Stimulated activated CD8-positive, alpha-beta memory T cell treated with anti-CD3 and anti-CD28 coated beads, Interleukin-12 subunit alpha, Interleukin-12 subunit beta, amount 100 ng/mL, for 4 hours (primary cell): ENCODE measurements at places on chromosomes 6 and 20.

- DNase-seq = no peak
Observed at GRCh38 chr6:8530785-8531435, 95.6 kb upstream of the SLC35B3 start.

GRCh38 chr6:151763938-151764680 is 43.4 kb upstream of the ESR1 start:
- DNase-seq = no peak

GRCh38 chr20:60627751-60628565 is 624.1 kb upstream of the CDH4 start:
- DNase-seq = no peak

GRCh38 chr6:136669299-136669699 is 119.1 kb upstream of the MAP7 start:
- DNase-seq = no peak

GRCh38 chr20:2753461-2754040 is 46.9 kb downstream of the CPXM1 start:
- no peak for DNase-seq

DNA sequence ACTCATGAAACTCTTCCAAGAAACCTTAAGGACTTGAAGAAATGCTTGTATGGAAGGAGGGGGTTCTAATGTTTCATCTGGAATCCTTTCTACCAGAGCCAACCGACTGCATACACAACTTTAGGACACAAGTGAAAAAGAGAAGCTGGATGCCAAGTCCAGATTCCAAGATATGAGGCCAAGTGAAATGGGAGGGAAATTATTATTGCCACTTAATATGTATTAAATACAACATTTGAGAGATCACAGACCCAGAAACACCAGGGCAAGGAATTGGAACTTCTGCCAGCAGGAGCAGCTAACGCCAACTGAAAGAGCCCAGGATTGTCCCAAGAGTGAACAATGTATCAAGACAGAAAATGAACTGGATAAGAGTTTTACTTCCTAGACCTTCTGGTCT is 144.2 kb downstream of the ARHGAP18 start:
- DNase-seq = no peak

GRCh38 chr6:131382631-131383030 is 190.4 kb upstream of the ARG1 start:
- no peak for DNase-seq

DNA sequence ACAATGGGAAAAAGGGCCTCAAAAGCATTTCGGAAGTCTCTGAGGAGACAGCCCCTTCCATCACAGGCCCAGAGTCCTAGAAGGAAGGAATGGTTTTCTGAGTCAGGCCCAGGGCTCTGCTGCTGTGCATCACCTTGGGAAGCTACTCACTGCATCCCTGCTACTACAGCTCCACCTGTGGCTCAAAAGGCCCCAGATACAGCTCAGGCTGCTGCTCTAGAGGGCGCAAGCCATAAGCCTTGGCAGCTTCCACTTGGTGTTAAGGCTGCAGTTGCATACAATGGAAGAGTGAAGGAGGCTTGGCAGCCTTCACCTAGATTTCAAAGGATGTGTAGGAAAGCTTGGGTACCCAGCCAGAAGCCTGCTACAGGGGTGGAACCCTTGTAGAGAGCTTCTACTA is 54.8 kb downstream of the MEI4 start:
- DNase-seq = no peak

GRCh38 chr20:59632541-59633113 is 28.3 kb downstream of the PHACTR3 start:
- DNase-seq = no peak

DNA sequence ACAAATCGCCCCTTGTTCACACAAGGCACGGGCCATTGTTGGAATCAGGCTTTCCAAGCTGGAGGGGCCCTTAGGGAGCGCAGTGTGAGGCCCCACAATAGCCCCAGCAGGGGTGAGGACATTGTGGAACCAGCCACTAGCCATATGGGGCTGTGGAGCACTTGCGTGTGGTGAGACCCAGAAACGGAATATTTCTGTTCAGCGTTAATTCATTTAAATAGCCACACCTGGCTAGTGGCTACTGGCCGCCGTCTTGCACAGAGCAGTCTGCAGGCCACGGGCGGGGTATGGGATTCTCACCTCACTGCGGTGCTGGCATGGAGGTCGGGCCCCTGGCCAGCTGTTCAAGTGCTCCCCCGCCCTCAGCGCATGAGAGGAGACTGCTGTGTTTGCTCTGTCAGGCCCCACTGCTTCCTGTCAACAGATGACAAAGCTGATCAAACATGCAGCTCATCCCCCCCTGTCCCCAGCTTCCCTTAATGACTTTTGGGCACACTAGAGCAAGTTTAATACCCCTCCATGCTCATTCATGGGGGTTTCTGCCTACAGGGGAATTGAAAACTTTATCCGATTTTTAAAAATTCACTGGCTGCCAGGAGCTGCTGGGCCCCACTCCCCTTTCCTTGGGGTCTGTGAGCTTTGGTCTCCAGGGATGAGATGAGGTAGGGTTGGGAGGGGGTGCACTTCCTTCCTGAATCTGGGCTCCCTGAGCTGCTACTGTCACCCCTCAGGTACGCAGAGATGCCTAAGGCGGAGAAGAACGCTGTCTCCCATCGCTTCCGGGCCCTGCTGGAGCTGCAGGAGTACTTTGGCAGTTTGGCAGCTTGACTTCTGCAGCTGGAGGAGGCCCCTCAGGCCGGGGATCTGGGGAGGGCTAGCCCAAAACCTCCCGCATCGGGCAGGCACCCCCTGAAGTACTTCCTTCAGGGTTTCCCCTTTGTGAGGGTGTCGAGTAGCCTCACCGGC is 13.6 kb downstream of the ITPA start:
- DNase-seq = no peak

DNA sequence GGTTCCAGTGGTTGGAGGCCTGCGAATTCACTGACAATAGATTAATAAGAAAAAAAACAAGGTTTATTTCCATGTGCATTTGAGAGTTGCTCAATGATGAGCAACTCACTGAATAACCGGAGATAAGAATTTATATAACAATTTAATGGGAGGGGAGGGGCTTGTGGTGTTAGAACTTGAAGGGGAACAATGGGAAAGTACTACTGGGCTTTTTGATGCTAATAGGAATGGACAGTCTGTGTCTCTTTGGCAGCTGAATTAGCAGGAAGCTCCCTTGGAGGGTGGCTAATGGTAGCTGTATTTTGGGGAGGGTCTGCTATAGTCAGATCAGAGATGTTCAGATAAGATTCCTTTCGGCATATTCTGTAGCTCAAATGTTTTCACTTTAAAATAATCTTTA is 62.4 kb upstream of the GMDS start:
- no peak for DNase-seq

DNA sequence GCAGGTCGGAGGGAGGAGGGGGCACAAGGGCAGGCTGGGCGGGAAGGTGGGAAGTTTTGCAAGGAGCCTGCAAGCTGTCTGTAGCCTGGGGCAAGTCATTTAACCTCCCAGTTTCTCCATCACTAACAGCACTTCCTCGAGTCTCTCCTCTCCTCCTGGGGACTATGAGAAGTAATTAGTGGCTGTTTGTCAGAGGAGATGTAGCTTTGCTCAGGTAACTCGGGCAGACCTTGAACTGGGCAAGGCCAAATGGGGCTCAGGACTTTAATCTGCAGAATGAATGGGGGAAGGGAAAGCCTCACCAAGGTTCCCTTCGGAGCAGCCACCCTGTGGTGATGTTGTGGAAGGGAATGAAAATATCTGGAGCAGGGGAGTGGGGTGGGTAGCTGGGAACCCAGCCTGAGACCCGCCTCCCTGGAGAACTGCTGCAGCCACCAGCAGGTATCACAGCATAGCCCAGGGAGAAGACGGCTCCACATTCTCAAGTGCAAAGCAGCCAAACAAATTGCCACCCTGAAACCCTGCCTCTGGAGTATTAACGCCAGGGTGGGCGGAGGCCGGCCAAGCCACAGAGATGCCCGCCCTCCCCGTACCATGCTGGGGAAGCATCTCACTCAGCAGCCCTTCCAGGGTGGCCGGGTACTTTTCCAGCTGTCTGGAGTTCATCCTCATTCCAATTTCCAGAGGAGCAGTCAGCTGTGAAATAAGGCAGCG is 6.1 kb upstream of the LEMD2 start:
- DNase-seq = no peak

DNA sequence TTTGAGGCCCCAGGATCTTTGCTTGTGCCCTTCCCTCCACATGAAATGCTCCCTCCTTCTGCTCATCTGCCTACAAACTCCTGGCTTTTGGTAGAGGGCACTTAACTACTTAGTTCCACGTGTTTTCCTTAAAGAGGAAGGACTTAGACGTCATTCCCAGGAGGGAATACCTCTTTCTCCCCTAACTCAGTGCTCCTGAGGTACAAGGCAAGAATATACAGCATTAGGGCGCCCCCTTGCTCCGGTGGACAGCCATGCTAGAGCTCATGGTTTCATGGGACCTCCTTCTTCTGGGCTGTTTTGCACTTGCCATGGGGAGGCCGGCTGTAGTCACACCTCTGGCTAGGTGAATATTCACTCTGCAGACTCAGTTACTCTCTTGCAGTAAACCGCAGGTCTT is 93.8 kb upstream of the LY86 start:
- DNase-seq = no peak

DNA sequence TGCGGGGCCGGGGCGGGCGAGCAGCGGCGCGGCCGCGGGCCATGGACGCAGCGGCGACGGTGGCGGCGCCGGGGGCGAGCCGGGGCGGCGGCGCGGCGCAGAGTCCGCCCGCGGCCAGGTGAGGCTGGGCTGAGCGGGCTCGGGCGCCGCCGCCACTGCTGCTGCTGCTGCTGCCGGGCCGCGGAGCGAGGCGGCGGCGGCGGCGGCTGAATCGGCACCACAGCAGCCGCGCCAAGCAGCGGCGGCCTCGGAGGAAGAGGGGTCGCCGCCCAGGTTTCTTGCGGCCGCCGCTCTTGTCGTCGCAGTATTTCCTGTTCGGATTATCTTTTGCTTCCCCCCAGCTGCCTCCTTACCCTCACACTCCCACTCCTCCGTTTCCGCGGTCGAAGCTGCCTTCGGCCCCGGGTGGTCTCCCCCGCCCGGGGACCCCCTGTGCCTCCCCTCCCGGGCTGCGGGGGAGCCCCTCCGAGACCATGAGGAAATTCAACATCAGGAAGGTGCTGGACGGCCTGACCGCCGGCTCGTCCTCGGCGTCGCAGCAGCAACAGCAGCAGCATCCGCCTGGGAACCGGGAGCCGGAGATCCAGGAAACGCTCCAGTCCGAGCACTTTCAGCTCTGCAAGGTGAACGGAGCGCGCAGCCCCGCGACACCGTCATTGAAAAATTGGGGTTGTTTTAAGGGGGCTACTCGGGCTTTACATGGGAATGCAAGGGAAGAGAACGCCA is at the start of gene STXBP5:
Gene STXBP5, plus strand, starts transcription at position 358 of the 726 bp plus-strand sequence. Its CDS starts 116 bp downstream, at position 474.
- DNase-seq = peak; percentile 27

DNA sequence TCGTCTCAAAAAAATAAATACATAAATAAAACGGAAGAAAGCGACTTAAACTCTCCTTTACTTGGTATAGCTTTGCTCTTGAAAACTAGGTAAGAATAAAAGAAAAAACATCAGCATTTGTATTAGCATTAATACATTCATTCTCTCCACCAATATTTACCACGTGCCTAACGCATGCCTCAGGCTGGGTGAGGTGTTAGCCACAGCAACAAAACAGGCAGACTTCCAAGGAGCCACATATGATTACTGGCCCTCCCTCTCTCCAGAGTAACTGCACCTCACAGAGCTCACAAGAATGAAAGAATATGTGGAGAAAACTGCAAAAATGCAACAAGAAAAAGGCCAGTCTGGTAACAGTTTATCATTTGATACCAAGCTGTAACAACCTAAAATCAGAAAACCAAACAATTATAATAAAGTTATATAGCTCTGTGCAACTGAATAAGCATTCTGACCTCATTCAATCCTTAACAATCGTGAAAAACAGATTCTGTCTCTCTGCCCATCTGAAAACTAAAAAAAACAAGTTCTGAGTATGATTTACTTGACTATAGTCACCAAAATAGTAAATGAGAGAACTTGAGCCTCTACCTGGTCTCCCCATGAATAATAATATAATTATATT is 5.2 kb downstream of the NAPB start:
- DNase-seq = peak; percentile 6

DNA sequence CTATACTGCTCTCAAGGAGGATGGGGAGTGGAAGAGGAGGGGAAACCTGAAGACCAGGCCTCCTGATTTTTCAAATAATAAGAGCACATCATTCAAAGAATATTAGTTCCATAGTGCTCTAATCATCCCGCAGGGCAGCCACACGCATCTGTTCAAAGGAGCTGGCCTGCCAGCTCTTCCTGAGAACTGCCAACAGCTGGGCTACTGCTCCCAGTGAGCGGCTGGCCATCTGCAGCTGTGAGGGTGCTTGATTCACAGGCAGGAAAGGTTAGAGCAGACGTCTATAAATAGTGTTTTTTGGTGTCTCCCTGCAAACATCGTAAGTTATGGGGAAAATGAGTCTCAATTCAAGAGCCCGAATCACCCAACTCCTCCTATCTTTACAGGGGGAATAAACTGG is 17.3 kb downstream of the NSFL1C start:
- no peak for DNase-seq

- no peak for DNase-seq
Observed at GRCh38 chr20:58611236-58612030, 39.6 kb upstream of the STX16 start.

- DNase-seq = no peak
Observed at GRCh38 chr6:166767230-166767629, 140.2 kb upstream of the RPS6KA2 start.

GRCh38 chr6:16244446-16244845 is 6.1 kb downstream of the GMPR start:
- DNase-seq = no peak

DNA sequence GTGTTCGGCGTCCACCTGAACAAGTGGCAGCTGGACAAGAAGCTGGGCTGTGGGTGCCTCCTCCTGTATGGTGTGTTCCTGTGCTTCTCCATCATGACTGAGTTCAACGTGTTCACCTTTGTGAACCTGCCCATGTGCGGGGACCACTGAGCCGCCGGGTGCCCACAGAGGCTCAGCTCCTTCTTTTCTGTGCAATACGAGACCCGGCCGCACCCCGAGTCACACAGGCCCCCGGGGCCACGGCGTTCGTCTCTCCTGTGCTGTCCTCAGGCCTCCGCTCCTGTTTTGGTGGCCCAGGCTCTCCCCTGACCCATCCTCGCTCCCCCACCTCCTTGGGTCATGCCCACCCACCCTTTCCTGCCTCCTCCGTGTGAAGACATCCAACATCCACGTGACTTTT is 37.1 kb upstream of the RIN2 start:
- no peak for DNase-seq

GRCh38 chr6:139591075-139591865 is 216.8 kb upstream of the CITED2 start:
- no peak for DNase-seq

DNA sequence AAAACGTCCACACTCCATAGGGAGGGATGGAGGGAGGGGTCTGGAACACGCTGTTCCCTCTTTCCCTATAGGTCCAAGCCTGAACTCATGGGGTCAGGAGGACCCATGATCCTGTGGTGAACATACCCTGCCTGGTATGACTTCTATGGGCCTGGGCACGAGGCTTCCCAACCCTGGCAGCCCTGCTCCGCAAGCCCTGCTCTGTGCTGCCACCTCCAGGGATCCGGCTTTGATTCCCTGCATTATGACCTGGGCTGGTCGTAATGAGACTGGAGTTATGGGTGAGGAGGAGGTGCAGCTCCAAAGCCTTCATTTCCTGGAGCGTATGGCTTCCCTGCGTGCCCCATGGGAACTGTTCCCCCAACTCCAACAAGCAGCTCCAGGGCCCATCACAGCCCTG is 54.9 kb downstream of the CDH22 start:
- DNase-seq = no peak

- DNase-seq = no peak
Observed at GRCh38 chr20:24468401-24469115, 871 bp upstream of the SYNDIG1 start.
